ENCODE measurements at places on chromosomes 5 and 9.

DNA sequence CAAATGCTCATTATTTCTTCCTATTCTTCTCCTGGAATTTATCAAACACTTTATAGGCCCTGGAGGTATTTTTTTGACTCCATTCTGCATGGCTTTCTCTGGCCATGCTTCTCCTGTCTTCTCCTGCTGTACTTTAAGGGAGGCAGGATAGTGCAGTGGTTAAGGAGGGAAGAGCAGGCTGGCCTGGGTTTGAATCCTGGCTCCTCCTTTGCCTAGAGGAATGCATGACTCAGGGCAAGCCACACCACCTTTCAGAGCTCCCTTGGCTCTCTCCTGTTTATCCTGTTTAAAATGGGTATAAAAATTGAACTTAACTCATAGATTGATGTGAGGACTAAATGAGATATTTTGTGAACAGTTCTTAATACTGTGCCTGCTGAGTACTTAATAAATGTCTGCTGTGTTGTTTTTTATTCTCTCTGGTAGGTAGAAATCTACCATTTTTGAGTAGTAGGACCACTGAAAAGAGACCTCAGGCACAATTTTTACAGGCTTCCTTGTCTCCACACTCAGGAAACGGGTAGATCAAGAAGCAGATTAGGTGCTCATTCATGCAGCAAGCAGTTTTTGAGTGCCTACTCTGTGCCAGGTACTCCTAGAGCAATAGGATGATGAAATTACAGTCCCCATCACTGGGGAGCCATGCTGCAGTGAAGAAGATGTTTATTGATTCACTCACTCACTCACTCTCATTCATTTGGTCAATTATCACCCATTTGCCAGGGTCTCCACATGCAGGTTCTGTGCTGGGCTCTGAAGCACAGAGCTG lies 32.7 kb upstream of the ARAP3 start:
- no peak for ATAC-seq

GRCh38 chr5:162657076-162657475 lies 589.5 kb downstream of the GABRG2 start:
- ATAC-seq, result no peak

- ATAC-seq, result no peak
Observed at GRCh38 chr9:97766092-97766491, 69.0 kb upstream of the XPA start.

GRCh38 chr9:114560956-114561355 lies 26.6 kb upstream of the ATP6V1G1 start:
- no peak for ATAC-seq

GRCh38 chr5:82564963-82565362 lies 286.8 kb upstream of the RPS23 start:
- no peak for ATAC-seq

DNA sequence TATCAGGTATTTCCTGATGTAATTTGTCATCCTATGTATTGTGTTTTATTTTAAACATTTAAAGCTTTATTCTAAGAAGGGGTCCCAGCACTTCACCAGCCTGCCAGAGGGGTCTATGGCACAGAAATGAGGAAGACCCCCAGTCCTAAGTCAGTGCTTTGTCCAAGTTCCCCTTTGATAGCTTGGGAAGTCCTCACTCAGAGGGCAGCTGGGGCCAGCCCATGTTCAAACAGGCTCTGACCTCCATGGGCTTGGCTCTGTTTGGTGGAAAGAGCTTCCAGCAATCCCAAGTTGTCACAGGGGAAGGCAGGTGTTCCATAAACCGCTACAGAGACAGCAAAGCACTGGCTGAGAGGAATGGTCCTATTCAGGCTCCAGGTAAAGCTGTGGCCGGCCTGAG lies 26.6 kb upstream of the AKNA start:
- no peak for ATAC-seq

- no peak for ATAC-seq
Observed at GRCh38 chr9:137110147-137110910, 4.2 kb downstream of the DPP7 start.

DNA sequence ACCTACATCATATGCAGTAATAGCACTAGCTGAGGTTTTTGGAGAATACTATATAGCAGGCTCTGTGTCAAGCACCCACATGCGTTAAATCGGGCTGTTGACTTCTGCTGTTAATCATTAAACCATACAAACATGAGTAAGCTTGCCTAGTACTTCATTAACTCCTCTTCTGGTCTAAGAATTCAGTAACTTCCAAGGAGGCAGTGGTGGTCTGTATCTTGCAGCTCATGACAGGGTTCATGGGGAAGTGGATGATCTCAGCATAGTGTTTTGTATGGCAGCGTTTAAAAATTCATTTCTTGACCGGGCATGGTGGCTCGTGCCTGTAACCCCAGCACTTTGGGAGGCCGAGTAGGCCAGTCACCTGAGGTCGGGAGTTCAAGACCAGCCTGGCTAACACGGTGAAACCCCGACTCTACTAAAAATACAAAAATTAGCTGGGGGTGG lies at the start of gene HAVCR1:
HAVCR1 (minus strand) TSS at position 24 of the 447 bp plus-strand sequence. CDS start 1,173 bp downstream, outside the sequence.
- no peak for ATAC-seq

GRCh38 chr5:59489551-59489950 lies 404.0 kb downstream of the PDE4D start:
- ATAC-seq, result no peak

DNA sequence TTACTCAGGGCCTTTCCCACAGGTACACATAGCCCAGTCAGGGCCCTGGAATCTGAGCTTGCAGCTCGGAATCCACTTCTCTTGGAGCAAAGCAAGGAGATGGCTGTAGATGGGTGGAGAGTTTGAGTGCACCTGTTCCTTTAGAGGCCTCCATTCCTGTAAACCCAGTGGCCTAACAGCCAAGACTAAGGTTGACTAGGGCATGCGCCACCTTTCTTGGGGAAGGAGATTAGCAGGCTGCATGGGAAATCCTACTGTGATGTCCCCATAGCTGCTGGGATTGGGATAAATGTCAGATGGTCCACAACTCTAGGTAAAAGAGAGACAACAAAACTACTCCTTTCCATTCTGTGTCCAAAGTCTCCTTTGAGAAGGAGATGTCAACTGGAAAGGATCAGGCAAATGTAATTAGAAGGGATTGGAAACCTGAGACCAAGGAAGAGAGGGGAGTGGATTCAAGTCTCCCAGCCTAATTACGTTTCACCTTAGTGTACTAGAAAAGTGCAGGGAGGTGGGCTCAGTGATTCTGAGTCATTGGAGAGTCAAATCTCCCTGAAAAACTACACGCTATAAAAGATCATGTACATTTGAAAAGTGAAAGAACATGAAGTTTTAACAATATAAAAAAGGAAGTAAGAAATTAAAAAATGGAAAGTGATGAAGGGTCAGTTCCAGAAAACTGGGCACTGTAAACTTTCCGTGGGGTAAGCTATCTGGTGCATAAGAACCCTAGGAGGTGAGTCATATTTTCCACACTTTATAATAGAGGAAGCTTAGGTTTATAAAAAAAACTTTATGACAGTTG lies 104.2 kb downstream of the SEC61B start:
- ATAC-seq, result no peak

DNA sequence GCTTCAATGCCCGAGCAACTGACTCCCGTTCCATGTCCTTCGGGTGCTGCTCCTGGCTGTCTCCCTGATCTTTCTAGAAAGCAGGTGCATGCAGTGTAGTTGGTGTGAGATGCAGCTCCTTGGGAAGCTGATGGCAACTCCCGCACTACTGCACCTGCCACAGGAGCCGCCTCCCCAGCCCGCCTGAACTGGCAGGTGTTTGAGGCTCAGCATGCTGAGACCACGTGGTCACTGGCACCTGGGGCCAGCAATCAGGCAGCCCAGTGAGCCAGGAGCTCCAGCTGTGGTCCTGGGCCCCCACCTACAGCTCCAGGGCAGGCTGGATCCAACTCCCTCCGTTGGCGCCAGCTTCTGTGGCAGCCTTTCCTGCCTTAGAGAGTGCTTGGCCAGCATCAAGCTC lies 111.5 kb downstream of the ICE1 start:
- no peak for ATAC-seq

- ATAC-seq, result no peak
Observed at GRCh38 chr5:83865579-83865978, 144.9 kb upstream of the HAPLN1 start.

- ATAC-seq, result no peak
Observed at GRCh38 chr5:15023846-15024245, 152.3 kb upstream of the ANKH start.

GRCh38 chr5:14728459-14728938 lies 64.0 kb downstream of the OTULIN start:
- no peak for ATAC-seq

- no peak for ATAC-seq
Observed at GRCh38 chr9:1404940-1405339, 354.8 kb downstream of the DMRT2 start.

- ATAC-seq, result no peak
Observed at GRCh38 chr9:92275541-92275940, 18.0 kb downstream of the IARS1 start.

DNA sequence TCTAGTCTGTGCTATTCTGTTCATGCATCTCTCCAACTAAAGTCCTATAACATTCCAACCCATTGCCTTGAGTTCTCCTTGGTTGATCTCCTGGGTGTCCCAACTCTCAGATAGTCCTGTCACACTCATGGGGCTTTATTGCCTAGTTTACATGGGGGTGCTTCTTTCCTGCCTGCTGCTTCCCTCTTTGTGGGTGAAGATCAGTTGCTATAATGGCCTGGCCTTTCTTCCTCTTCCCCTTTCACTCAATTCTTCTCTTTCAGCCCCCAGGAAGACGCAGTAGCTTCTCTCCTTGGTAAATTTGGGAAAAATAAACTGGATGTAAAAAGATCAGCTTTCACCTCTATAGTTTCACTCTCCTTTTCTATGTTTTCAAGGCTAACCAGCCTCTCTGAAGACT lies 66.5 kb downstream of the PTCD2 start:
- no peak for ATAC-seq

- peak; percentile 87 for ATAC-seq
Observed at GRCh38 chr5:160458806-160459800, 37.4 kb downstream of the PTTG1 start.

- ATAC-seq, result no peak
Observed at GRCh38 chr5:156009583-156009982, 317.4 kb upstream of the SGCD start.

GRCh38 chr5:176427971-176428370 lies 11.6 kb upstream of the CLTB start:
- ATAC-seq, result no peak

DNA sequence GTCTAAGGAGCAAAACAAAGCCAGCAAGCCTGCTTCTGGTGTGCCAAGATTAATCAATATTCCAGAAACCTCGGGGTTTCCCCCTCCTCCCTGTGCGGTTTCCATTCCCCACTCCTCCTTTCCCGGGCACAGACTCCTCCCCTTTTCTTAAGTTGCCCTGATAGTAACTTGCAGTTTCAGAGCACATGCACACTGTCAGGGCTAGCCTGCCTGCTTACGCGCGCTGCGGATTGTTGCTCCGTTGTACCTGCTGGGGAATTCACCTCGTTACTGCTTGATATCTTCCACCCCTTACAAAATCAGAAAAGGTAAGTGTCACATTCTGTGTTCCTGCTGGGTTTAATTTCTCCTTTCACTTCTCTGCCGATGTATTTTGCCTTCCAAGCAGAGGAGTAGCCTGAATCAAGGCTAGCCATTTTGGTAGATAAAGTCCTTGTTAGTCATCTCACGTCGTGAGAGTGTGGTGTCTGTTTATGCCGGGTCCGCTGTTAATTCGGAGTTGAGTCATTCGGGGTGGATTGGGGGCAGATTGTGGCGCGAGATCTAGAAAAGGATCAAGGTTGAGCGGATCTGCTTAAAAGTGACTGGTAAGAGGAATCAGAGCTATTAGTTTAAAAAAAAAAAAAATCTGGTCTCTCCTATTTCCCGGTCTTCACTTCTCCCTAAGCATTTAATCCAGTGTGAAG lies at the start of gene SLC1A3:
SLC1A3 (plus strand) TSS at position 179 of the 686 bp plus-strand sequence. CDS start 1,818 bp downstream, outside the sequence.
- ATAC-seq, result peak; percentile 92

DNA sequence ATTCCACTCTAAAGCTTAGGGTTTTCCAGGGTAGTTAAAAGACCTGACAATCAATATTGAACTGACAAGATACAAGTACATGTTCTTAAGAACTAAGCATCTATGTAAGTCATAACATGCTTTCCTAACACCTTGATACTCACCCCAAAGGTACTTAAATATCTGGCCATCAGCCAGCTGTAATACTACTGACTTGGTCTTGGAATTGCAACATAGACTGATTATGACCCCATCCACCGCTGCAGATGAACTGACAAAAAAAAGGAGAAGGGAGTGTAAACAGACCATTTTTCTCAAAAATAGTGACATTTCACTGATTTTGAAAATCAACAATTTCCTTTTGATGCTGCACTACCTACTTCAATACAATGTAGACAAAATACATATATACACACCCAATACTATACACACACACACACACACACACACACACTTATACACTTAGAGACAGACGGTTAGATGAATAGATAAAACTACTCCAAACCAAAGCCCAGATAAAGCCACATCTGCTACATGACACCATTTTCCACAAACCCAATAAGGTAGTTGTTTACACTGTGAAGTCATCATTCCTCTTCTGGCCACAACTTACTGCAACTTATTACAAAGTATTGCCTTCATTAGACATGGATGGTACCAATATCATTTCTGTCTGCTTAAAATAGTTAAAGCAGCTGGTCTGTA lies 30.4 kb downstream of the ELP1 start:
- no peak for ATAC-seq

- ATAC-seq, result no peak
Observed at GRCh38 chr5:128097781-128098180, 14.2 kb downstream of the SLC12A2 start.

- ATAC-seq, result no peak
Observed at GRCh38 chr9:105413525-105413924, 34.3 kb upstream of the FSD1L start.

DNA sequence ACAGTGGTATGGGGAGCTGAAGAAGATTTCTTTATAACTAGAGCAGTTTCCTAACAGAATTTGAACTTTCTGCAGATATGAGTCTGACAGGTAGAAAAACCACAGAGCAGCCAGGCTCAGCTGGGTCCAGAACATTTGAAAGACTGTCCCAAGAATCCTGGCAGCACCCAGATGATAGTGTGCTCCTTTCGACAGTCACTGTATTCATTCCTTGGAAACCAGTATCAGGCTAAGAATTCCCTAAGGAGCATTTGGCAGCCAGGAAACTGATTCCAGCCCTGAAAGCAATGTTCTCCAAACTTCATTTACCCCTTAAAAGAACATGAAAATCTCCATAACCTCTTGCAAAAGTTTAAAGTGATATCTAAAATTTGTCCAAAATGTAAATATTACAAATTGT lies 123.0 kb upstream of the MTAP start:
- ATAC-seq, result no peak

GRCh38 chr9:91919621-91920020 lies 30.4 kb downstream of the ROR2 start:
- ATAC-seq, result no peak

DNA sequence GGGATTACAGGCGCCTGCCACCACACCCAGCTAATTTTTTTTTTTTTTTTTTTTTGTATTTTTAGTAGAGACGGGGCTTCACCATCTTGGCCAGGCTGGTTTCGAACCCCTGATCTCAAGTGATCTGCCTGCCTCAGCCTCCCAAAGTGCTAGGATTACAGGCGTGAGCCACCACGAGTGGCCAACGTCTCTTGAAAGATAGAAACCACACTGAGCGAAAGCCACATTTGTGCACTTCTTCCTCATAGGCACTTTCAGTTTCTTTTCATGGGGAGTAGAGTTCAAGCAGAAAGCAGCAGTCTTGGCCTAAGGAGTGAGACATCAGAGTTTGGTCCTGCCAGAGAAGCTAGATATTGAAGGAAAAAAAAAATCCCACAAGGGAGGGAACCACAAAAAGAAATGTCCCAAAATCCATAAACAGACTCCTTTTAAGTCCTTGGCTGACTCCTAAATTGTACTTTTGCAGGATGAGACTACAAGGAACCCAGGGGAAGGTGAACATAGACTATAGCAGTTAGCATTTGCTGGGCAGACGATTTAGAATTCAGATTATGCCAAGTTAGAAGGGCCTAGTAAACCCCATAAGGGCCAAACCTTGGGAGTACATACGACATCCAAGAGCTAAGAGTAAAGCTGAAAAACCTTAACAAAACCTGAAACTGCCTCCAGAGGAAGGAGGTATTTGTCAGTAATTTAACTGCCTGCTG lies 43.9 kb upstream of the GLIPR2 start:
- ATAC-seq, result peak; percentile 100
